ENCODE measurements at places on chromosomes 1 and 21. TPM values are rescaled to one million over a fixed set of nuclear protein-coding genes. Genes with fewer than 3 reads are reported as not detected.
A peak's percentile ranks its signal among the peaks of the same experiment; 100 is the strongest.

DNA sequence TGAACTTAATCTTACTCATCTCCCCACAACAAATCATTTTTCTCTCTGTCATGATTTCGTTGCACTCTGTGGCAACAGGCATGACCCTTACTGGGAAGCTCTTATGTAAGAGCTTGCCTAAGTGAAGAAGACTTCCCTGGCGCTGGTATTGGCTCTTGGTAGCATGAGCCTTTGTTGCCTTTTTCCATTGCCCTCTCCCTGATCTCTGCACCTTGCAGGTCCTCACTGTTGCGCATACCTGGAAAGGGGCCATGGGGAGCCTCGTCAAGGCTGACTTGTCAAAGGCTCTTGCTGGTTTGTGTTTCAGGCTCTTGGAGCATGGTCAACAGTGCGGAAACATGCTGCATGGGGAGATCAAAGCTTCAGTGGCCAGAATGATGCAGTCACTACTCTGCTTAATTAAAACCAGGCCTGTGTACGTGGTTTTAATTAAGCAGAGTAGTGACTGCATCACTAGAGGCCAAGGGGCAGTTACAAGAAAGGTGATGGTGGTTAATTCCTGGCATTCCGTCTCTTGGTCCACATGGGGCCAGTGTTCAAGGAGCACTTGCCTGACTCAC is 141.3 kb downstream of the SPATA46 start:
- H3K4me3 ChIP-seq = no peak overlapping the region
- H3K36me3 ChIP-seq = no peaks in the 10 kb centered on the region
- no peaks in the 10 kb centered on the region for H3K27me3 ChIP-seq
- no peak overlapping the region for H3K27ac ChIP-seq

GRCh38 chr1:212259693-212260480 is 25.3 kb upstream of the PPP2R5A start:
- H3K27ac ChIP-seq = no peak overlapping the region
- peaks cover 6% of the 10 kb centered on the region for H3K4me1 ChIP-seq
- no peaks in the 10 kb centered on the region for H3K27me3 ChIP-seq

GRCh38 chr1:111127923-111128643 is 11.8 kb downstream of the DRAM2 start:
- H3K27ac ChIP-seq = no peak overlapping the region
- no peaks in the 10 kb centered on the region for H3K4me1 ChIP-seq
- DNase-seq = no peak
- H3K4me3 ChIP-seq = peak overlapping the region; percentile 42
- H3K36me3 ChIP-seq = peaks cover 75% of the 10 kb centered on the region

- no peak for DNase-seq
- peaks cover 67% of the 10 kb centered on the region for H3K36me3 ChIP-seq
These were observed 26.7 kb upstream of the MYOCOS start for GRCh38 chr1:171595324-171595723.

GRCh38 chr1:108792420-108792819 is 45.9 kb downstream of the STXBP3 start:
- peak overlapping the region; percentile 53 for H3K4me3 ChIP-seq
- no peaks in the 10 kb centered on the region for H3K4me1 ChIP-seq
- no peaks in the 10 kb centered on the region for H3K27me3 ChIP-seq
- H3K27ac ChIP-seq = no peak overlapping the region
- H3K36me3 ChIP-seq = peaks cover 72% of the 10 kb centered on the region
- no peak for DNase-seq

DNA sequence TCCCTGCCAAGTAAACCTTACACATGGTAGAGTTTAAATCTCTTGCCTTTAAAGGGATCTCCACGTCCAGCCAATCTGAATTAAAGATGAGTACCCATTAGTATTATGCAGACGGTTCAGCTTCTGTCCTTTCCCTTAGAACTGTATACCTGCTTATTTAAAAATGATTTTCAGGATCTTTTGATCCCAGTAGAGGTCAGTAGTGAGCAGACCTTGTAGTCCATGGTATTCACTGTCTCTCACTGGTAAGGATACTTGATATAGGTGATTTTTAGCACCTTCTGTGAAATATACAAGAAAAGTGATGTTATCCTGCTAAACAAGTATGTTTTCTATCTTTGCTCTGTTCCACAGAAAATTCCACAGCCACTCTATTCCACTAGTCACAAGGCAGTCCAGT is 1211.6 kb upstream of the ADGRL4 start:
- H3K27me3 ChIP-seq = no peaks in the 10 kb centered on the region
- H3K4me1 ChIP-seq = no peaks in the 10 kb centered on the region
- H3K36me3 ChIP-seq = no peaks in the 10 kb centered on the region
- no peak overlapping the region for H3K4me3 ChIP-seq

GRCh38 chr1:186897008-186897407 is 68.3 kb downstream of the PLA2G4A start:
- H3K4me3 ChIP-seq = no peak overlapping the region
- no peaks in the 10 kb centered on the region for H3K4me1 ChIP-seq
- no peaks in the 10 kb centered on the region for H3K36me3 ChIP-seq
- no peak for DNase-seq
- H3K27ac ChIP-seq = no peak overlapping the region

DNA sequence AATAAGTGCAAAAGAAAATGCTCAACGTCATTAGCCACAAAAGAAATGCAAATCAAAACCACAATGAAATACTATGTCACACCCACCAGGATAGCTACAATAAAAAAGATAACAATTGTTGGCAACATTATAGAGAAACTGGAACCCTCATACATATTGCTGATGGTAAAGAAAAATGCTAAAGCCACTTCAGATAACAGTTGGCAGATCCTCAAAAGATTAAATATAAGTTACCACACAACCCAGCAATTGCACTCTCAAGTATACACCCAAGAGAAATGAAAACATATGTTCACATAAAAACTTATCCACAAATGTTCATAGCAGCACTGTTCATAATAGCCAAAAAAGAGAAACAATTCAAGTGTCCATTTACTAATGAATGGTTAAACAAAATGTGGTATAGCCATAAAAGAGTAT is 20.7 kb downstream of the TRIM33 start:
- no peaks in the 10 kb centered on the region for H3K27me3 ChIP-seq
- no peak for DNase-seq
- H3K27ac ChIP-seq = no peak overlapping the region
- H3K4me3 ChIP-seq = no peak overlapping the region
- no peaks in the 10 kb centered on the region for H3K4me1 ChIP-seq
- H3K36me3 ChIP-seq = peaks cover 16% of the 10 kb centered on the region

DNA sequence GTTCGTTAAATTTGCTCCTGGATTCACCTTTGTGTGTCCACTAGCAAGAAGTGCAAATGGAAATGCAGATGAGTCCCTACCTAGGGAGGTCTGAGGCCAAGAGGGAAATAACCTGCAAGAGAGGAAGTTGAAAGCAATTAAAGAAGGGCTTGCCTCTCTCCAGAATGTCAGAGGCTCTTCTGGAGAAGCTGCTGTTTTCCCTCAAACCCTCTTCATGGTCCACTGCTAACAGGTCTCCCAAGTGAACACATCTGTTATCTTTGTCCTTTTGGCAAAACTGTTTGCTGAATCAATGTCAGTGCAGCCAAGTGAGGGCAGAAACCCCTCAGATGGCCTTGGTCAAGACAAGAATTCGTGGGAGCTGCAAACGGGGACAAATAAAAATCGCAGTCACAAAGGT is 177.3 kb upstream of the PLXNA2 start:
- H3K4me3 ChIP-seq = no peak overlapping the region
- no peaks in the 10 kb centered on the region for H3K27me3 ChIP-seq
- no peaks in the 10 kb centered on the region for H3K4me1 ChIP-seq
- H3K36me3 ChIP-seq = no peaks in the 10 kb centered on the region

- no peak for DNase-seq
- H3K36me3 ChIP-seq = no peaks in the 10 kb centered on the region
- no peak overlapping the region for H3K4me3 ChIP-seq
- no peaks in the 10 kb centered on the region for H3K4me1 ChIP-seq
- peaks cover 5% of the 10 kb centered on the region for H3K27me3 ChIP-seq
- H3K27ac ChIP-seq = no peak overlapping the region
These were observed 631.6 kb upstream of the CAMK1G start for GRCh38 chr1:208951908-208952307.

The GSTM4 gene
- 20.1 TPM for total RNA-seq

The S100A3 gene
- not detected for total RNA-seq

The CYP4A22 gene
- total RNA-seq = not detected

The LDLRAD1 gene
- total RNA-seq = not detected

The RPS27 gene
- total RNA-seq = 2,194 TPM

The IFI44L gene
- not detected for total RNA-seq

The COL11A1 gene
- 27.5 TPM for total RNA-seq

The TENT5C gene
- 3.2 TPM for total RNA-seq

The KCNH1 gene
- total RNA-seq = 3.2 TPM

Data from endodermal cell (in vitro differentiated cells).